ENCODE measurements at places on chromosomes 3 and 15.

DNA sequence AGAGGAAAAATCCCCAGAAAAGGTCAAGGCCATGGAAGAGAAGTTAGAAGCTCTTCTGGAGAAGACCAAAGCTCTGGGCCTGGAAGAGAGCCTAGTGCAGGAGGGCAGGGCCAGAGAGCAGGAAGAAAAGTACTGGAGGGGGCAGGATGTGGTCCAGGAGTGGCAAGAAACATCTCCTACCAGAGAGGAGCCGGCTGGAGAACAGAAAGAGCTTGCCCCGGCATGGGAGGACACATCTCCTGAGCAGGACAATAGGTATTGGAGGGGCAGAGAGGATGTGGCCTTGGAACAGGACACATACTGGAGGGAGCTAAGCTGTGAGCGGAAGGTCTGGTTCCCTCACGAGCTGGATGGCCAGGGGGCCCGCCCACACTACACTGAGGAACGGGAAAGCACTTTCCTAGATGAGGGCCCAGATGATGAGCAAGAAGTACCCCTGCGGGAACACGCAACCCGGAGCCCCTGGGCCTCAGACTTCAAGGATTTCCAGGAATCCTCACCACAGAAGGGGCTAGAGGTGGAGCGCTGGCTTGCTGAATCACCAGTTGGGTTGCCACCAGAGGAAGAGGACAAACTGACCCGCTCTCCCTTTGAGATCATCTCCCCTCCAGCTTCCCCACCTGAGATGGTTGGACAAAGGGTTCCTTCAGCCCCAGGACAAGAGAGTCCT lies 9.0 kb downstream of the MAP1A start:
- DNase-seq: no peak

DNA sequence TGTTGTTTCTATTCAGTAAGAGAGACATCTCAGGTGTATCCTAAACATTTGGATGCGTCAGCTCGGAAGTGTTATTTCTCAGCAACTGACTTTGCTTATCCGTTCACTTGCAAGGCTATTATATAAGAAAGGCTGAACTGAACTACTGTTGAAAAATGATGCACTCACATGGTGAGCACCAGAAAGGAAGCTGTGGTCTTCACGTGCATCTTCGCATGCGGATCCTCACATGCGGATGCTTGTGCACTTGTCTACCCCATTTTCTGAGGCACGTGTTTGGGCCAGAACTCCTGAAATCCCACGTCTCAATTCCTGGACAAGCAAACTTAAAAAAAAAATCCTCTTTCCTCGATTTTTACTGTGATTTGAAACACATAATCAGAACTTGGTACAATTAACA lies 63.2 kb downstream of the PDZRN3 start:
- DNase-seq: no peak

- no peak for DNase-seq
Measured at GRCh38 chr3:38109580-38110313, 27.2 kb downstream of the ACAA1 start.

GRCh38 chr3:184580376-184580775 lies 18.8 kb downstream of the EPHB3 start:
- no peak for DNase-seq

DNA sequence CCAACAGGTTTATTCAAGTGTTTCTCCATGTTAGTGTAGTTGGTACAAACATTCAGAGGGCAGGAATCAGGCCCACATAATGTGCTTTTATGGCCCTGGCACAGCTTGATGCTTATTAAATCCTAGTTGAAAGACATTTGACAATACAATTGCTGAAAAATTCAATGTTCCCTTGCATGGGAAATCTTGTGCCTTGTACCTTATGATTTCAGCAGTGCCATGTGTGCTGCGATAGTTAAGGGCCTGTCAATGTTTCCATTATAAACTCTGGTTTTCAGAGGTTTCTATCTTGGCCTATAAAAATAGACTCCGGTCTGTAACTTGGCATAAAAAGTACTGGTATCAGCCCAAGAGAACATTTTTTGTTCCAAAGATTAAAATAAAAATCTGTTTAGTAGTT lies 207.2 kb downstream of the TBC1D5 start:
- DNase-seq: no peak

DNA sequence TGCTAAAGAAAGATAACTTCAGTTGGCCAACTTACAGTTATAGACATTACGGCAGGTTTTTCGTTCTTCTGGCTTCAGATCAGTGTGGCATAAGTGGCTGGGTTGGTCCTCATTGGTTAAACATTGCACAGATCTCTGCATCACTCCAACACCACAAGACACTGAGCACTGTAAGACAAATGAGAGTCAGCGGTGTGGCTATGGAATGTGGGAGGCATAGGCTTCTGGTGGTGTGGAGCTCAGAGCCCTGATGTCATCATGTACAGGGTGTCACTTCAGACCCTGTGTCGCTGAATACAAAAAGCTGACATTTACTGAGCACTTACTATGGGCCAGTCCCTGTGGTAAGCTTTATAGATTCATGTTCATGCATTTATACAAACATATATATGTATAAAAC lies 146.0 kb downstream of the ADAMTS9 start:
- no peak for DNase-seq

DNA sequence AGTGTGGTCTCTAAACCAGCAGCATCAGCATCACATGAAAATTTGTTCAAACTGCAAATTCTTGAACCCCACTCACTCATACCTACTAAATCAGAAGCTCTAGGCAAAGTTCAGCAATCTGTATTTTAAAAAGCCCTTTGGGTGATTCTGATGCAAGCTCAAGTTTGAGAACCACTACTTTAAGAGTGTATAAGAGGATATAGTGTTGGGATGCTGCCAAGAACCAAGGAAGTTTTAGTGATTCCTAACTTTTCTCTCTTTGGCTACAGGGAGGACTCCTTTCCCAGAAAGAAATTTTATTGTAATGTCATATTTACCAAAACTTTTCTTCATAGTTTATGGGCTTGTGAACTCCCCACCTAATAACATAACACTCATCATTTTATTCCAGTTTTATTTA lies 422.2 kb downstream of the TBC1D5 start:
- DNase-seq: no peak

DNA sequence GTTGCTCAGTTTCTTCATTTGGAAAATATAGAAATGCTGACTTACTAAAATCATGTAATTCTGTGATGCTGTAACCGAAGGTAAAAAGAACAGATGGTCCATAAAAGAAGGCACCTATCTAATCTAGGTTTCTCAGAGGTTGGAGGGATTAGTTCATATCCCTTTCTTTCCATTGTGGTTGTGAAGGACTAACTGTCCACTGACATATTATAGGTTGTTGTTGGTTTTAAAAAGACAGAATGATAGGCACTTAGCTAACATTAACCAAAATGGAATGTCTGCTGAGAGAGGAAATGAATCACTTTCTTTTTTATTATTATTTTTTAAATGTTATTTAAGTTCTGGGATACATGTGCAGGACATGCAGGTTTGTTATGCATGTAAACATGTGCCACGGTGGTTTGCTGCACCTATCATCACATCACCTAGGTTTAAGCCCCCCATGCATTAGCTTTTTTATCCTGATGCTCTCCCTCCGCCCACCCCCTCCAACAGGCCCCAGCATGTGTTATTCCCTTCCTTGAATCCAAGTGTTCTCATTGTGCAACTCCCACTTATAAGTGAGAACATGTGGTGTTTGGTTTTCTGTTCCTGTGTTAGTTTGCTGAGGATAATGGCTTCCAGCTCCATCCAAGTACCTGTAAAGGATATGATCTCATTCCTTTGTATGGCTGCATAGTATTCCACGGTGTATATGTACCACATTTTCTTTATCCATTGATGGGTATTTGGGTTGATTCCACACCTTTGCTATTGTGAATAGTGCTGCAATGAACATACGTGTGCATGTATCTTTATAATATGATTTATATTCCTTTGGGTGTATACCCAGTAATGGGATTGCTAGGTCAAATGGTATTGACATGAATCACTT lies 45.8 kb downstream of the ALDH1A2 start:
- DNase-seq: no peak

GRCh38 chr3:142965581-142965980 lies 2.1 kb upstream of the PAQR9 start:
- DNase-seq: no peak

DNA sequence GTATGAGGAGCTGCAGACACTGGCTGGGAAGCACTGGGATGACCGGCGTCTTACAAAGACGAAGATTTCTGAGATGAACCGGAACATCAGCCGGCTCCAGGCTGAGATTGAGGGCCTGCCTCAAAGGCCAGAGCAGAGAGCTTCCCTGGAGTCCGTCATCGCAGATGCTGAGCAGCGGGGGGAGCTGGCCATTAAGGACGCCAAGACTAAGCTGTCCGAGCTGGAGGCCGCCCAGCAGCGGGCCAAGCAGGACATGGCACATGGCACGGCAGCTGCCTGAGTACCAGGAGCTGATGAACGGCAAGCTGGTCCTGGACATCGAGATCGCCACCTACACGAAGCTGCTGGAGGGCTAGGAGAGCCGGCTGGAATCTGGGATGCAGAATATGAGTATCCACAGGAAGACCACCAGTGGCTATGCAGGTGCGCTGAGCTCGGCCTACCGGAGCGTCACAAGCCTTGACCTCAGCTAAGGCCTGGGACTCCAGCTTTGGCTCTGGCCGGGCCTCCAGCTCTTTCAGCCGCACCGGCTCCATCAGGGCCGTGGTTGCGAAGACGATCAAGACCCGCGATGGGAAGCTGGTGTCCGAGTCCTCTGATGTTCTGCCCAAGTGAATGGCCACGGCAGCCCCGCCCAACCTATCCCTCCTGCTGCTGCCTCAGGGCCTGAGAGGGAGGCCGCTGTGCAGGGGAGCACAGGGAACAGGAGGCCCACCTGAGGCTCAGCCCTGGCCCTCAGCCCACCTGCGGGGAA lies 9.2 kb upstream of the SHC4 start:
- no peak for DNase-seq

DNA sequence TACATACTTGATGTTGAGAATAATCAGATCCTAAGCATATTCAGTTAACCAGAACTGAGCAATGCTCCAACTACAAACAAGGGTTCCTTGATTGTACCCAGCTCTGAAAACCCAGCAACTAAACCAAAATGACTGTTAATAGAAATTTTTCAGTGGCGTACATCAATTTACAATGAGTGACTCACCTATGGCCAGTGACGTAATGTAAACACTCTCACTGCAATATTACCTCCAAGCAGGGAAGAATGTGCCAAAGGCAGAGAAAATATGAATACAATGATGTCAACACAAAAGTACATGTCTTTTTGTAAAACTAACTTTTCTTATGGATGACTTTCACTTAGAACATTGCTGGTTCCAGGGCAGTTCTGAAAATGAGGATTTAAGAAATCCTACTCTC lies 611.3 kb downstream of the EDEM1 start:
- DNase-seq: no peak

GRCh38 chr15:57996561-57996960 lies 69.0 kb downstream of the ALDH1A2 start:
- no peak for DNase-seq

DNA sequence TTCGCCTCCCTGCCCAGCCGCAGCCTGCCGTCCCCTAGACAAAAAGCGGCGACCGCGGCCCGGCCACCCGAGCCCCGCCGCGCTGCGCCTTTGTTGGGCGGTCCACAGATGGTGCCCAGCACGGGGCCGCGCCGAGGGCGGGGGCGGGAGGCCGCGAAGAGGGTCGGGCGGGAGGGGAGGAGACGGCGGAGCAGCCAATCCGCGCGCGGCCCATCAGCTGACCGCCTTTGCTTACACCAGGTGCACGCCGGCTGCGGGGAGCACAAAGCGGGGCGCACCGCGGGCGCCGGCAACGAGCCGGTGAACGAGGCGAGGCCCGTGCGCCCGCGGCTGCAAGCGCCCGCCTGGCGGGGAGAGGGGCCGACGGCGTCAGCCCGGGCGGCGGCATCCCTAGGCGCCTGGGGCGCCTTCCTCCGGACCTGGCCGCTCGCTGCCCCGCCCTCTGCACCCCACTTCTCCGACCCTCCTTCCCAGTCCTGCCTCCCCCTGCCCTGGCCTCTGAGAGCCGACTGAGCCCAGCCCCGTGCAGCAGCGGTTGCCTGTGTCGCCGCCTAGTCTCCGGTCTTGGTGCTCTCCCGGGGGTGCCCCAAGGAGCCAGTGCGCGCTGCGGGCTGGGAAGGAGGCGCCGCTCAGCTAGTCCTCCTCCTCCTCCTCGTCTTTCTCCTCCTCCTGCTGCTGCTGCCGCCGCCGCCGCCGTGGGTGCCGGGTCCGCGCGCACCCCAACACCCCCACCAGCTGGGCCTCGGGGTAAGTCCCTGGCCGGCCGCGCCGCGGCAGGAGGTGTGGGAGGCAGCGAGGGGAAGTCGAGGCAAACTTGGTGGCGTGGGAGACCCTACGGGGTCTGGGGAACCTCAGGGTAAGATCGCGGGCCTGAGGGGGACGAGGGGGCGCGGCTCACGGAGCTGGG lies at the start of gene LRRN1:
TSS of gene LRRN1 (plus strand) at position 259 of the 907 bp plus-strand sequence. CDS start 45,211 bp downstream, outside the sequence.
- no peak for DNase-seq

GRCh38 chr3:29581311-29581710 lies 300.4 kb downstream of the RBMS3 start:
- no peak for DNase-seq

DNA sequence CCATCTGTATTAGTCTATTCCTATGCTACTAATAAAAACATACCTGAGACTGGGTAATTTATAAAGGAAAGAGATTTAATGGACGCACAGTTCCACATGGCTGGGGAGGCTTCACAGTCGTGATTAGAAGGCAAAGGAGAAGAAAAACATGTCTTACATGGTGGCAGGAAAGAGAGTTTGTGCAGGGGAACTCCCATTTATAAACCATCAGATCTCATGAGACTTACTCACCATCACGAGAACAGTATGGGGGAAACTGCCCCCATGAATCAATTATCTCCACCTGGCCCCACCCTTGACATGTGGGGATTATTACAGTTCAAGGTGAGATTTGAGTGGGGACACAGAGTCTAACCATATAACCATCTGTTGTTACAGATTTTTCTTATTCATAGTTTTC lies 42.1 kb upstream of the MB21D2 start:
- no peak for DNase-seq

- DNase-seq: no peak
Measured at GRCh38 chr3:136276049-136276755, 26.1 kb downstream of the PCCB start.

DNA sequence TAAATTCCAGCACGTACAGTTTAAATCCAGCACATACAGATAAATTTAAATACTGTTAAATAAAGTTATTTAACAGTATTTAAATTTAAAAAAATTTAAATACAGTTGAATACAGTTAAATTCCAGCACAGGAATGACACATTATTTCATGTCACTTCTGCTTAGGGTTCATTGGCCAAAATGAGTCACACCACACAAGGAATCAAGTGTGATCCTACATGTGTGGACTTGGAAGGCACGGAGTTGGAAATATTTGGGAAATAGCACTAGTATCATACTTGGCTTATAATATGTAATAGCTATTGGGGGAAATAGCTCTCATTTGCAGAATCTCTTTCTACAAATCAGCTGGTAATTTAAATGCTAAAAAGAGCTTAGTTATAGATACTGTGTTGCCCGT lies 10.6 kb downstream of the RAB7A start:
- DNase-seq: no peak

- DNase-seq: no peak
Measured at GRCh38 chr3:45704301-45704943, 15.2 kb downstream of the SACM1L start.
